ENCODE measurements at places on chromosomes 2 and 18.

GRCh38 chr18:49021076-49021432, 70.3 kb upstream of the SMAD7 start:
- no peak for DNase-seq

DNA sequence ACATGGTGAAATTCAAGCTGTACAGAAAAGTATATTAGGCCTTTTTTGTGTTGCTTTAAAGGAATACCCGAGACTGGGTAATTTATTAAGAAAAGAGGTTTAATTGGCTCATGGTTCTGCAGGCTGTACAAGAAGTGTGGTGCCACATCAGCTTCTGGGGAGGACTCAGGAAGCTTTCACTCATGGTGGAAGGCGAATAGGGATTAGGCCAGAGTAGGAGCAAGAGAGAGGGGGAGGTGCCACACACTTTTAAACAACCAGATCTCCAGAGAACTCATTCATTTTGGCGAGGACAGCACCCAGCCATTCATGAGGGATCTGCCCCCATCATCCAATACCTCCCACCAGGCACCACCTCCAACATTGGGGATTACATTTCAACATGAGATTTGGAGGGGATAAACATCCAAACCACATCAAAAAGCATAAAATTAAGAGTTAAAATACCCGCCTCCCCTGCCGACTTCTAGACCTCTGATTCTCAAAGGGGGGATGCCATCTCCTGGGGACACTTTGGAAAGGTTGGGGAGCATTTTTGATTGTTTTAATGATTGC, 15.1 kb upstream of the LIPG start:
- DNase-seq: no peak

DNA sequence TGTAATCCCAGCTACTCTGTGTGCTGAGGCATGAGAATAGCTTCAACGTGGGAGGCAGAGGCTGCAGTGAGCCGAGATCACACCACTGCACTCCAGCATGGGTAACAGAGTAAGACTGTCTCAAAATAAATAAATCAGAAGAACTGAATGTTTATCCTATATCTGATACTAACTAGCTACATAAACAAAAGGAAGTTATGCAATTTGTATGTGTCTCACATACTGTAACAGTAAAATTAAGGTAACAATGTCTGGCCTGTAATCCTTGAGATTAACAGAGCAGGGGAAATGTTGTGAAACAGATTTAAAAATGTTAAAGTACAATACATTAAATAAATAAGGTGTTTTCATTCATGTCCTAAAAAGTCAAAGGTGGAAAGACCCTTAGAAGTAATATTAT, 150.8 kb downstream of the MEMO1 start:
- no peak for DNase-seq

DNA sequence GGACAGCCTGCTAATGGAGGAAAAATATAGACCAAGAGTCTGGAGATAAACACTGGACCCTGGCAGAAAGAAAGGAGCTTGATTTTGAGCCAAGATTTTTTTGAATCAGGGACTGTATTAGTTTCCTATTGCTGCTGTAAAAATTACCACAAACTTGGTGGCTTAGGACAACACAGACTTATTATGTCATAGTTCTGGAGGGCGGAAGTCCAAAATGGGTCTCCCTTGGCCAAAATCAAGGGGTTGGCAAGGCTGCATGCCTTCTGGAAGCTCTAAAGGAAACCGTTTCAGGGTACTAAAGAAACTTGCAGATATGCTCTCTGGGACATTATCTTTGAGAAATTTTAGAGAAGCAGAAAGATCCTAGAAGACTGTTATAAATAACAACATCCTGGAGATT, 140.1 kb downstream of the BABAM2 start:
- DNase-seq: no peak

DNA sequence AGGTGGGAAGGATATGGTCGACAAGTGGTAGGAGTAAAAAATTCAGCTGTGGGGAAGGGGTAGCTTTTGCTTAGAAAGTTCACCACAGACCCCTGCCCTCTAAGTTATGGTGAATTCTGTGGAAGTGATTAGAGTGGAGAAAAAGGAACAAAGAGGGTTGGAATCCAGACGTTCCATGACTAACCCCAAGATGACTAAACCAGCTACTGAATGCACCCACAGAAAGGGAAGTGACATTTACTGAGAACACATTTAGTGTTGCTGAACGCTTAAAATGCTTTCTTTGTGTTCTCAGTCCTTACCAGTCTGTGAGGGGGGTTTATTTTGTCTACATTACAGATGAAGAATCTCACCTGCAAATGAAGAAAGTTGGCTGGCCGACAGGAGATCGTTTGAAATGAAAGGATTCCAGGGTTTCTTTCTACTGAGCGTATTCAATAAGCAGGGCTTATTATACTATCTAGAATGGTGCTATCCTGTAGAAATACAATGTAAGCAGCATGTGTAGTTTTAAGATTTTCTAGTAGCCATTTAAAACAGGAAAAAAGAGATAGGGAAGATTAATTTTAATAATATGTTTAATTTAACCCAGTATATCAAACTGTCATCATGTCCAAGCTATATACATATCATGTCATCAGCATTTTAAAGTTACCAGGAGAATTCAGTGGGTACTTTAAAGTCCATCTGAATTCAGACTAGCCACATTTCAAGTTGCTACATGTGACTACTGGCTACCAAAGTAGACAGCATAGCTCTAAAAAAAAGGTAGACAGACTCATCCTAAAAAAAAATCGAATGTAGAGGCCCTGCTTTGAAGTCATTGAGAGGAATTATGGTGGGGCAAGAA, 60.1 kb downstream of the LIMS1 start:
- DNase-seq: no peak

DNA sequence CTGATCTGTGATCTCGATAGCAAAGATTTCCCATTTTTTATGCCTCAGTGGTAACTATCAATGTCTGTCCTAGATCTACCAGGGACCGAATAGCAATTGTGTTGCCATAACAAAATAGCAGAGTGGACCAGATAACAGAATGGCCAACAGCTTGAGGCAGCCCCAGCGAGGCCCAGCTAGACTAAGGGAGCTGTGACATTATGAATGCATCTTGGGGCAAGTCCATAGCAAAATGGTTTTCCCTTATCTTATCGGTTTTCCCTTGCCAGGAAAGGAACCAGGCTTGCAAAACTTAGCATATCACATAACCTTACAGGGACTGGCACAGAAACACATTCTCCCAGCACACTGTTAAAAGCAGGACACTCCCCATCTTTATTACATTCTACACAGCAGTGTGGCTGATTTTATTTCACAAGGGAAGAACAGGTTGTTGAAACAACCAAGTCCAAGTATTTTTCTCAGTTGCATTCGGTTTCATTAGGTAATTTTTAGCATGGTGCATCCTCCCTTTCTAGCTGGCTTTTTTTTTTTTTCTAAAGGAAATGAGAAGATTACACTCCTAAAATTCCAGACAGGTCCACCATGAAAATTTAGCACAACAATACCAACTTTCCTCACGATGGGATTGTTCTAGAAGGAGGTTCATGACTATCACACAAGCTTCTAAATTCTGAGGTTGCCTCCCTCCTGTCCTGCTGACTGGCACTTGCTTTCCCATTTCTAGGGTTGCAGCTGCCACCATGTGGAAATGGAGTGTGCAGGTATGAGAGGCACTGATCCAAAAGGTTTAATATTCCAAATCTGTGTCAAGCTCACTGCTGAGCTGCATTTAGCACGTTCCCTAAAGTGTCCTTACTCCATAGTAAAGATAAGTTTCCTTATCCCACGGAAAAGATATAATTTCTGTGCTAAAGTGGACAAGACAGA, 97.0 kb upstream of the SLC35G4 start:
- DNase-seq: no peak

- DNase-seq: no peak
Observed at GRCh38 chr2:101998896-101999789, 7.4 kb downstream of the IL1R2 start.

DNA sequence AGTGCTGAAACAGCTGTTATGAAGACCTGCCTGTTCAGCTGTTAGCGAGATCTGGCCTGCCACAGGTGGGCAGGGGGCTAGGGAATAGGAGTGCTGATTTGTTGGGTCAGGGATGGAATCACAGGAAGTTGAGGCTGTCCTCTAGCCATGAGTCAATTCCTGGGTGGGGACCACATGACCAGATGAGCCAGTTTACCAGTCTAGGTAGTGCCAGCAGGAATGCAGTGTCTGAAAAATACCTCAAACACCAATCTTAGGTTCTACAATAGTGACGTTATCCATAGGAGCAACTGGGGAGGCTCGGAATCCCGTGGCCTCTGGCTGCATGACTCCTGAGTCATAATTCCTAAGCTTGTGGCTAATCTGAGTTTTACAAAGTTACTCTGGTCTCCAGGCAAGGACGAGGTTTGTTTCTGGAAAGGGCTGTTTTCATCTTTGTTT, 44.9 kb downstream of the DYSF start:
- no peak for DNase-seq

DNA sequence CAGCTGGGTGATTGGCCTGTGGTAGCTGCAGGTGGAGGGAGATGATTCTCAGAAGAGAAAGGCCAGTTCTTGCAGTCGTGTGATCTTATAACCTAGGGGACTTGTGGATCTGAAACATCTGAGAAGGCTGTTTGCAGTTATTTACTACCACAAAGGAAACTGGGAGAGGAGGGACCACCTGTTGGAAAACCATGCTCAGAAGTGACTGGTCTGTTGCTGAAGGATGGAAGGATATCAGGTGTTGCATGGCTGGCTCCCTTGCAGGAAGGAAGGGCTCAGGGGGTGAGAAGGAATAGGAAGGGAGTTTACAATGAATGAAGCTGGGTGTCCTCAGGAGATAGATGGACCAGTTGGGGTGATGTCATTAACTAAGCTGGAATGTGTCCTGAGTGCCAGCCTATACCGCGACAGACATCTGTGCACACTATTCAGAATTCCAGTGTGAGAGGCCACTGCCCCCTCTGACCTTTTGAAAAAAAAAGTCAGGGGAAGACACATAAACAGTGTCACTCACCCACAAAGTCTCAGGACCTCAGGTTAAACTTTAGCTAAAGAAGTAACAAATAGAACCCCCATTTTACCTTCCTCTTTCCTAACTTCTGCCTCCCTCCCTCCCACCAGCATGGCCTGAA, 17.5 kb downstream of the IGFBP2 start:
- no peak for DNase-seq

DNA sequence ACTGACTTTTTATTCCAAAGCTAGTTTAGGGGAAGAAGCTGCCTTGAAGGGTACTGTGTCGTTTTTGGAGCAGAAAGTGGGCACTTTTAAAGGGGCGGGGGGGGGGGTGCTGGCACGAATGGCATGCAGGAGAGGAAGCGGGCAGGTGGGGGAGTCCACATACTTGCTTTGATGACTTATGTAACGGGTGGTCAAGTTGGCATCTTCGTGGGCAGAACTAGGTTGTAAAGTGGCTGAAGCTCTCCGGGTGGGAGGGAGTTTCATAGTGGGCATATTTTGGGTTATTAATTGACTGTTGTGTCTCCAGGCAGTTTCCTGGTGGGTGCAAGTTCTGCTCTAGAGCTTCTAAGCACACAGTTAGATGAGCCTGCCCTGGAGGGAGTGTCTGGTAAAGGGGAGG, 19.9 kb downstream of the PCARE start:
- DNase-seq: no peak

- DNase-seq: no peak
Observed at GRCh38 chr2:39024833-39025232, 96.0 kb downstream of the SOS1 start.

DNA sequence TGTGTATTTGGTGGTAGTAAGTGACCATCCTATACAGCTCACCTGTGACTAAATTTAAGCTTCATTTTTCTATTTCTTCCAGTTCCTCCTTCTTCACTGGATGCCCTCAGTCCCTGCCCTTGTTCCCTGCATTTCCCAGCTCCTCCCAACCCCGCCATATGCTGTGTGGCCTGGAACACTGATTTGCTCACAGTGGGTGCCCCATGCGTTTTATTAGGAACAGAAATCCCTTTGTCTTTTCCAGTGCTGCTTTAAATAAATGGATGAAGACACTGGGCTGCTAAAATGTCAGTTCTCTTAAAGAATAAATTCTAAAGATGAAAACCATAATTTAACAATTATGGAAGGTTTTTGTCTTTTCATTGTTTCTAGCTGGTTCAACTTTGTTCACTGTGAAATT, 477.3 kb downstream of the DCDC2C start:
- no peak for DNase-seq

GRCh38 chr2:175449616-175450015, 268.1 kb upstream of the ATP5MC3 start:
- DNase-seq: no peak

DNA sequence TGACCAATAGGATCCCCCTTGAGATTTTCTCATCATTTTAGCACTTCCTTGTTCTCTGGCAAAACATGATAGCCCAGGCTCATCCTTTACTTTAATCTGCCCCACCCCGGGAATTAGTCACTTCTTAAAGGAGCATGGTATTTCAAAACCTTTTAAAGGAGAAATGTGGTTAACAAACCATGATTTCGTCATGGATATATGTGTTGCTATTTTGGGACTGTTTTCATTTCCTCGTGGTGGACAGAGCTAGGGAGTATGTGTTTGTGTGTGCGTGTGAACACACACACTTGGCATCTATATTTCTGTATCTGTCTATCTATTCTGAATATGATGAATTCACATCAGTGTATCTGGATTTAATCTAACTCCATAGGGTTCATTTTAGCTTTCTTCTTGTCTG, 128.1 kb downstream of the BIRC6 start:
- no peak for DNase-seq

- DNase-seq: no peak
Observed at GRCh38 chr2:40093021-40093675, 314.1 kb upstream of the THUMPD2 start.

Measured in stimulated activated CD8-positive, alpha-beta memory T cell treated with anti-CD3 and anti-CD28 coated beads, Interleukin-7, amount 100 ng/mL, for 1 hour (primary cell).